ENCODE measurements at places on chromosomes 2 and 18.
A peak's percentile ranks its signal among the peaks of the same experiment; 100 is the strongest.

- no peak for DNase-seq
Measured at GRCh38 chr2:118973542-118973951, 31.6 kb downstream of the MARCO start.

DNA sequence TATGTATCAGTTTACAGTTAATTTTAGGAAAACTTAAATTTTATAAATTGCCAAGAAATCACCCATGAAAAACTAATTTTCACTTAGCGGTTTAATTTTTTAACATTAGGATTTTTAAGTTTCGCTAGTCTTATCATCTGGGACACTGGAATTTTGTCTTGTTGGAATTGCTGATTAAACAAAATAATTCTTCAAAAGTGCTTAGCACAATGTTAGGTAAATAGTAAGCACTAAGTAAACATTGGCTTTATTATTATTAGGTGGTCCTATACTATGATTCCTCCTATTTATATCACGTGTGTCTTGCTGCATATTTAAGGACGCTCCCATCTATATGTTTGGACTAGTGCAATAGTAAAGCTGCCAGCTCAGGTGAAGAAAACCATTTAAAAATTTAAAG lies 54.6 kb upstream of the MAP4K3 start:
- DNase-seq: no peak

DNA sequence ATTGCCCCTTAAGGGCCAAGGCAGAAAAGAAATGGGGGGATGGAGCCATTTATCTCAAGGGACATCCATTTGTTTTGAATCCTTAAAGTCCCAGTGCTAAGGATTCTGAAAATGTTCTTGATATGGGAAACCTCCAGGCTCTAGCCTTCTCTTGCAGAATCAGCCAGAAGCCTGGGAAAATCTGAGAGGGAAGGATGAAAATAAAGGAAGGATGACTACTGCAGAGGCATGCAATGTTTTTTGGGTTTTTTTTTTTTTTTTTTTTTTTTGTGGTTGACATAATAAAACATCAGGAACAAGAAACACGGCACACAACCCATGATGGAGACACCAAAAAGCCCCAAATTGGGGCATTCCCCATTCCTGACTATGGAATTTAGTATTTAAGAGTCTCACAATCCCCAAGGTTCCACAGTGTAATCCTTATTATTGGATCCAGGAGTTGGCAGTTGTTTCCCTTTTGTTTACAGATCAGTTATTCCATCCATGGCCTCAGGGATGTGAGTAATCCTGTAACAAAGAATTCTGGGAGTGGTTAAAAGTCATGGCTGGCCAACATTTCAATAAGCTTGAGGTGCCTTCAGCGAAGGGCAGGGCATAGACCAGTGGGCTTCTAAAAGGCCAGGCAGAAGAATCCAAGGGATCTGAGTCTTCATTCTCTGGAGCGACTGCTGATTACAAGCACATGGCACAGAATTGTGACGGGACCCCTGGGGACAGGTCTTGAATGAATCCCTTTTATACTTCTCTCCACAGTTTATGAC lies 337.5 kb downstream of the GULP1 start:
- no peak for DNase-seq

DNA sequence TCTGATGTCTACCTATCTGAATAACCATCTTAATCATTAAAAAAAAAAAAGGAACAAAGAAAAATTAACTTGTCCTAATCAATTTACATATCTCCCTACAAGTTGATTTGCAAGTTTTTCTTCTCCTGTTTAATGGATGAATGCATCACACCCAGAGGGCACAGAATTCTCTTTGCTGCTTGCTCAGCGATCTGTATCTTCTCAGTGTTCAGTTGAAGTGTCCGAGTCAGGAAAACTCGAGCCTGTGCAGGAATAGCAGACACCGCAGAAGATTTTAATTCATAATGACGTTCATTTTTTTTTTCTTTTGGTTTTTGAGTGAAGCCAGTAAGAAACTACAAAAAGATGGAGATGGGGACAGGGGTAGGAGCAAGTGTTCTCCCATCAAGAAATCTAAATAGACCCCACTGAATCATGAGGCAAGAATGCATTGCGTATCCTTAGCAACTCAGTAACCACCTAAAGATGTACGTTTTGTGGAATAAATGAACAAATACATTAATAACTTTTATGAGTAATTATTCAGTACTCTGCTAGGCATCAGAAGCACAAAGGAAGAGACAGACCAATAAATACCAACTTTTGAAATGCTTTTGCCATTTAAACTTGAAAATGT lies 675.5 kb downstream of the LRP1B start:
- no peak for DNase-seq

- no peak for DNase-seq
Measured at GRCh38 chr2:126513033-126513432, 142.9 kb upstream of the GYPC start.

DNA sequence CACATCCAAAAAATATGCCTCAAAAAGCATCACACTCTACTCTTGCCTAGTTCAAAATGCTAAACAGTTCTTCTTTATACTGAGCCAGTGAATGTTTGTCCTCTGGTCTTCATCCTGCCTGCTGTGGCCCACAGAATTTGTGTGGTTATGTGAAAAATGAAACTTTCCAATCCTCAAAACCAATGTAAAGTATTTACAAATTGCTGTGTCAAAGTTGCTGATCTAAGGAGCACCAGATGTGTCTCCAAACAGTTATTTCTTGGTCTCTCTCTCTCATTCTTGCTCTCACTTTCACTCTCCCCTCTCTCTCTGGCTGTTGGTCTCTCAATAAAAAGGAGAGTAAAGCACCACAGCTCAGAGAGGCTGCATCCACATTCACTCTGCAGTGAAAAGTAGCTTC lies 23.0 kb downstream of the EPHA4 start:
- DNase-seq: no peak

DNA sequence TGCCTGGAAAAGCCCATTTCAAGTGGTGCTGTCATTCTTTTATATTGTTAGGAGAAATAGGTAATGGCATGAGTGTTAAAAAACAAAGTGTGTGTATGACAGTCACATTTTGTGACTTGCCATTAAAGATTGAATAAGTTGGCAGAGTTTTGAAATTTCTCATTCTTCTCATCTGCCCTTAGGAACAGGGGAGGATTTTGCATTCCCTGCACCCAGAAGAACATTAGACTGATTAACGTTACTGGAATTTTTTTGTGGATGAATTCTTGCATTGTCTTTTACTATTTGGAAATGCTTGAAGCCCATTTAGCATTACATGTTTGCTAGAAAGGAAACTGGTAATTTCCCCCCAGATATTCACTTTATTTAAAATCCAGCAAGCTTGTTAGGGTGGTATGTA lies 162.2 kb downstream of the BABAM2 start:
- DNase-seq: no peak

GRCh38 chr2:10225291-10226037 lies 77.2 kb upstream of the HPCAL1 start:
- DNase-seq: no peak

DNA sequence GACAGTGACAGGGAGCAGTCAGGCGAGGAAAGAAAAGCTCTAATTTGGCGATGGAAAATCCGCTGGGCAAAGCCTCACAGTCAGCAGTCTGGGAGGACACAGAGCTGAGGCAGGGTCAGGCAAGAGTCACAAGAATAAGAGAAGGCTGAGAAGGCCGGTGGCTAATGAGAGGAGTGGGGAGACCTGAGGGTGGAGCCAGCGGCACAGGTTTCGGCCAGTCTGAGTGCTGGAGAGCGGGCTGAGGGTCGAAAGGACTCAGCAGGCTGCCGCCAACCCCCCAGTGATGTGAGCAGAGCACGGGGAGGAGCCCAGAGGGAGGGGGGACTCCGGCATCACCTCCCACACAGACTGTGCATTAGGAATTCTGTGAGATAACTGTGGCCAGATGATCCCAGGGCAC lies 500.6 kb upstream of the MYT1L start:
- no peak for DNase-seq

- peak; percentile 100 for DNase-seq
Measured at GRCh38 chr2:44168681-44169154, at the start of gene PPM1B. Gene PPM1B, plus strand, starts transcription at chr2:44168875. Its CDS starts 32,325 bp downstream, at chr2:44201200.

DNA sequence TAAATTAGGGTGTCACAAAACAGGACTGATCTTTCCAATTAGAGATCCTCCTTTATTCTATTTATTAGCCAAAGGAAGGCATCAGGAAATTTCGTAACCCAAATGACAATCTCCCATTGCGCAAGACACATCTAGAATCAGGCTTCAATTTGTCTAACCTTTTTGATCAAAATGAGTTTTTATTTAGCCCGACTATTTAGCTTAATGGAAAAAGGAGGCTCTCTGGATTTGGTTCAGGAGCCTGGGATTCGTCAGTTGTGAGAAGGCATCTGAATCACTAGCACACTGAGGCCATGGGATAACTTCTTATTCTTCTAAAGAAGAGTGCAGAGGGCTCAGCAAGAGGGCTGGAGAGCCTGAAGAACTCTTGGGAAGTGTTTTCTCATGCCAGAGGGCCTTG lies 332.1 kb upstream of the ETAA1 start:
- DNase-seq: no peak

DNA sequence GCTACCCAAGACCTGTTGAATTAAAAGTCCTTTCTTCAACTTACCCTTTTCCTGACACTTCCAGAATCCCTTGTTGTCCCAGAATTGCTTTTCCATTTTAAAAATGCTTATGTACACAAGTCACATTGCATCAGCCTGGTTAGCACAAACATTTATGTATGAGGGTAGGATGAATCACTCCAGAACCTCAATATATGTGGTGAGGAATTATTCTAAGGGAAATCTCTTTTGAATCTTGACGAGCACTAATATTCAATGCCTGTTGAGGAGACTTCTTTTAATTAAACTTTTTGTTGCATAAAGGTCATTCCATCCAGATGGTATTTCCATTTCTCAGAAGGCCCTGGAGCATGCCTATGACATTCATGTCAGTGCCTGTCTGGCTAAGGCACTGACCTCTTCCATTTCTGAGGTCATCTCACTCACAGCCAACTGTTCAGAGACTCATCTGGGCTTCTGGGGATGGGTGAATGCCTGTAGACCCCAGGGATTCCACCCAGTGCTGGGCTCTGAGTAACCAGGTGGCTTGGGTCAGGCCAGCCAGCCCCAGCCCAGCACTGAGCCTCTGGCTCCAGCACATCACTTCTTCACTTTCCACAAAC lies 28.2 kb downstream of the ACMSD start:
- no peak for DNase-seq

DNA sequence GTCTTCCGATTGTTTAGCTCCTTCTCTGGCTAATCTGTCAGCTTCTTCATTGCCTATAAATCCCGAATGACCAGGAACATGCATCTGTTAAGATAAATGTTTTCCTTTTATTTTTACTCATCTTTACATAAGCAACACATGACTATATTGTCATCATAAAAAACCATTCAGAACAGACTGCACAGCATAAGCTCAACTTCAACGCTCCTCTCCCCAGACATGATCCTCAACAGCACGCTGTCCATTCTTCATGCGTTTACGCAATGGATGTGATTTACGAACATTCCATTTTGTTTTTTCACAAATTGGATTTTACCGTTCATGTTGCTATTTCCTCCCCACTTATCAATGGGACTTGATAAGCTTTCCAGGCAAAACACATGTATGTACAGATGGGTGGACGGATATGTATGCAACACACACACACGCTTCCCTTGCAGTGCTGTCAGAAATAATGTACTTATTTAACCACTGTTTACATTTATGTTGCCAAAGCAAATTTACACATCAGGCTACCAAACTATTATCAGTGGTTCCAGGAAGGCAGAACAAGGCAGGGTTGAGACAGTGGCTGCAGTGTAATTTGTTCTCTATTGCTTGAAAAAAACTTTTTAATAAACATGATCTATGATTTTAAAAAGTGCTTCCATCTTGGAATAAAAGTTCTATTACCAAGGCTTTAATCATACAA lies 12.2 kb downstream of the RNASEH1 start:
- no peak for DNase-seq

GRCh38 chr18:78603102-78603983 lies 376.3 kb upstream of the SALL3 start:
- DNase-seq: no peak

GRCh38 chr2:151239624-151240023 lies 22.0 kb downstream of the RBM43 start:
- no peak for DNase-seq

DNA sequence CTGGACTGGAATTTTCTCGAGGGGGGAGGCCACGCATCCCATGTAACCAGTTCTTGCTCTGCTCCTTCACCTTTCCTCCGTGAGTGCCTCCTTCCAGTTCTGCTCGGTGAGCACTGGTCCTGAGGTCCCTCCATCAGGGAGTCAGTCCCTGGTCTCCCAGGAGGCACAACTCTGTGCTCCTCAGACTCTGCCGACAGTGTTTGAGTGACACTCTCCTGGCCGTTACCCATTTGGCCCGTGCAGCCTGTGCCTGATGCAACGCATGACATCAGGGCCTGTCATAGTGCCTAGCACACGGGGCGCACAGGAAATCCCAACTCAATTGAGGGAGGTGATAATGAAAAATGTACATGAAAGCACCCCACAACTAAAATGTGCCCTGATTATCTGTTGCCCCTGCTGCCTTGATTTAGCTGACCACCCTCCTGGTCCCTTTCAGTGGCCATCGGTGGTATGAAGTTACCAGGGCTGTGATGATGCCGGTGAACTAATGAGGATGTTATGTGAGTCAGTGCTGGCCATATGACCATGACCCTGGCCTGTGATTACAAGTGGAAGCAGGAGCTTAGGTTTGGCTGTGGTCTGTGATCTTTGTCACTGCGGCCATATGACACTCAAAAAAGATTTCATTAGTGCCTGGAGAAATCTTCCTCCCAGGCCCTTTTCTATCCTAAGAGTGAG lies 144.6 kb downstream of the TDRD15 start:
- no peak for DNase-seq

DNA sequence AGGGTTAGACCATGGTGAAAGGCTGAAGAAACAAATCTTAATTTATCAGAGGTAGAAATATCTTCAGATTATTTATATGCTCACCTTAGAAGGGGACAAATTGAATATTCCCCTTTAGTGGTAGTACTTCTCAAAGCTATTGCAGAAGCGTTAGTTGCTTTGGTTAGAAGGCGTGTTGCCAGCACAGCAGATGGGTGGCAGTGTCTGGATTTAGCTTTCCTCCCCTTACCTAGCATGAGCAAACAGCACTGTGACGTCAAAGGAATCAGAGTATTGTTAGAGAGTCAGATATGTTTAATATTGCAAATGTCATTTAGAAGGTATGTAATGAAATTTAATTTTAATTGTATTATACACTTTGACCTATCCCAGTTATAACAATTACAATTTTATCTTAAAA lies 27.2 kb upstream of the GALR1 start:
- no peak for DNase-seq

DNA sequence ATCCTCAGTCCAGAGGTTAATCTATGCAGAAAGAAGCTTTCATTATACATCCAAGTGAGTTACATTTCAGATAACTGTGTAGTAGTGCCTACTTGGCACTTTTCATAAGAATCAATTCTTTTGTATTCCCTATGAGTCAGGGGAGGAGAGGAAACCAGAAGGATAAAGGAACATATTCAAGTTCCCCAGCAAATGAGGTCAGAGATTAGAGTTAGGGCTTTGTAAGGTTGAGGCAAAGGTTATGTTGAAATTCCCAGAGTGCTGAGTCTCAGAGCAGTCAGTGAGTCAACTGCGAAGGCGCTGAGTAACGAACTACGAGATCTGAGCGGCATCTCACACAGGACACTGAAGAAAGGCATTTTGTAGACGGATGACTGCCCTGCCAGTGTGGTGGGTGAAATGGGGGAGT lies 25.1 kb upstream of the ME2 start:
- no peak for DNase-seq

- no peak for DNase-seq
Measured at GRCh38 chr2:161033059-161033660, 127.1 kb upstream of the TANK start.

GRCh38 chr2:23312996-23313606 lies 71.9 kb upstream of the KLHL29 start:
- peak; percentile 37 for DNase-seq

- DNase-seq: no peak
Measured at GRCh38 chr2:3294069-3294468, 83.5 kb downstream of the EIPR1 start.

Measured in activated CD4-positive, alpha-beta T cell treated with anti-CD3 and anti-CD28 coated beads, Interleukin-2, amount 50 U/mL, for 48 hours (primary cell).